ENCODE measurements at places on chromosomes 4 and X.

DNA sequence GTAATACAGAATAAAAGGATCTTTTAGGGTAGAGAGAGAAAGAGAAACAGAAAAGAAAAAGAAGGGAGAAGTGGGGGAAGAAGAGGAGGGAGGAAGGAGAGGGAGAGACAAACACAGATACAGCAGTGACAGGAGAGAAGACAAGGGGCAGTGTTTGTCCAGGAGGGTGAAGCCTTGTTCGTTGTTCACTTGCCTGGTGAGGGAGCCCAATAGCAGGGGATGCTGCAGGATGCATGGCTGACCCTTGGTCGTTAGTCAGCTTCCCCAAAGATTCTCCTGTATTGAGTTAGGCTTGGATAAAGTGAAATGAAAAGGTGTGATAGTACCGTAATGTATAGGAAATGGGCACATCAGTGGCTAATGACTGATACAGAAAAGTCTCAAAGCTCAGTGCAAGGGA lies 403.7 kb downstream of the IL15 start:
- no peak for DNase-seq

GRCh38 chr4:24244663-24245490 lies 339.5 kb downstream of the DHX15 start:
- DNase-seq = no peak

DNA sequence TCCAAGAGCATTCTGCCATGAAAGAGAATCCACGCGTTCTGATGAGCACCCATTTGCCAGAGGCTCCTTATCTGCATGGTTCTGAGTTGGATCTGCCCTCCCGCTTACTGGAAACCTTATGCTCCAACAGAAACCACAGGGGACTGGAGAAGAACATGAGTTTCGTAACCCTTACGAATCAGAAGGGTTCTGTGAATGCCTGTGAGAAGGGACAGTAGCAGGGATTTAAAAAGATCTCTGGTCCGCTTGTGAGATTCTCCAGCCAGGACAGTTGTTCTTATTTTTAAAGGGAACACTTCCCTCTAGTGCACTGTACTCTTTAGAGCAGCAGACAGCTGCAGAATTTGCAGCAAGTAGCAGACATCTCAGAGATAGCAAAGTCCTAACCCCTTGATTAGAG lies 22.5 kb upstream of the CENPU start:
- peak; percentile 26 for DNase-seq

DNA sequence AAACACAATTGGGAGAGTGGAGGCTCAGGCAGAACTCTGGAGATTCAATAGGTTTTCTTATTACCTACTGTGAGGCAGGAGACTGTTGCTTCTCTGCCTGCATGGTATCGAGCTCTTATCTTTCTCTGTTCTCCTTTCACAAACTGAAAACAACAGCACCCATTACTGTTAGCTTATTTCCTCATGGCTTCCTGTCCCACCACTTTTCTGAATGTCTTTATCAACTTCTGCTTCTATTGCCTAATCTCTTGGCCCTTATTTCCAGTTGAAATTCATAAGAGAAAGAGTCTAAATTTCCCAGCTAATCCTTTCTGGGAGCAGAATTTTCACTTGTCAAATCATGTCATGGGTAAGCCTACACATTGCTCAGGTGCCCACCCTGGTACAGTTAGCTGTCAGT lies 46.8 kb upstream of the NDST3 start:
- peak; percentile 45 for DNase-seq

GRCh38 chr4:54281054-54281766 lies 52.1 kb downstream of the PDGFRA start:
- DNase-seq = no peak

DNA sequence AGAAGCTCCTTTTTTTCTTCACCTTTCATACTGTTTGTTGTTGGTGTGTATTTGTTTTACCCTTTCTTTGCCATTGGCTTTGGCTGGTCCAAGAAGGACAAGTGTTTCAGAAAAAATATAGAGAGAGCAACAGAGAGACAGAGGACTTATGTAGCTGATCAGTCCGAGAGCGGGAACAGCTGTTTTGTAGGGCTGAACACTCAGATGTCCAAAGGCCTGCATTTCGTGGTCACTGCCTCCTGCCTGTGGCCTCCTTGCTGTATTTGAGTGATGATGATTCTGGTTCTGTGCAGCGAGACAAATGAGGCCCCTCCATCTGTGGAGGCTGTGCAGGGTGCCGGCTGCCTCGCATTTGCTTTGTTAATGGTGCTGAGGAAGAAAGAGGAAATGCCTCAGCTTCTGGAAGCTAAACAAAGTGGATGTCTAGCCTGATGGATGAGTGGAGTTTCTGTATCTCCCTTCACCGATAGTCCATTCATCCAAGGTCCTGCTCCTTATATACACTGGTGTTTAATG lies 19.8 kb upstream of the STOX2 start:
- no peak for DNase-seq

DNA sequence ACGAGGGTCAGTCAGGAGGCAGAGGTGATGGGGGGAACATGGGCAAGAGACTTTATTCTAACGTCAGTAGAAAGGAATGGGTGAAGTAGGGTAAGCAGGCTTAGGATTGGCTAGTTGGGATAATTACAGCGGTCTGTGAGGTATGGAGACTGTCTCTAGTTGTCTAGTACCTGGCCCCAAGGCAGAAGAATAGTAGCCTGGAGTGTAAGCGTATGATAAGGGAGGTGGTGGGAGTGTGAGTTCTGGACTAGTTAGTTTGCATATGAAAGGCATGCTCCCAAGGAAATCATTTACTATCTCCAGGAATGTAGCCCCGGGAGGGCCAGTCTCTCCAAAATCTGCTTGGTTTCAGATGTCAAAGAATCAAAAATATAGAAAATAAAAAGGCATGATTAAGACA lies 219.6 kb upstream of the ANXA3 start:
- DNase-seq = no peak

GRCh38 chrX:68492583-68492982 lies 6.3 kb upstream of the YIPF6 start:
- peak; percentile 1 for DNase-seq

DNA sequence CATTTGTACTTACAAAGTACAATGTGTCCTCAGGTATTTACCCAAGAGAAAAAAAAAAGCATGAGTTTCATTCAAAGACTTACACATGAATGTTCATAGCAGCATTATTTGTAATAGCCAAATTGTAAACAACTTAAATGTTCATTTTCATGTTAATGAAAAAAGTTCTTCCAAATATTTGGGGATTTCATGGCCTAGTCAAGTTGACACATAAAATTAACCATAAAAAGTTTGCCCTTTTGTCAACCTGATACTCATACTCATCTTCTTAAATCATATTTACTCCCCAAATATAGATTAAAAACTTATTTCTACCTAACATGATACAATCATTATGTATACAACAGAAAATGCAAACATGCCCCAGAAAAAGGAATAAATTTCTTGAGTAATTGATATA lies 112.5 kb upstream of the EMCN start:
- no peak for DNase-seq

GRCh38 chrX:18885328-18886004 lies 98.4 kb downstream of the PHKA2 start:
- DNase-seq = no peak

DNA sequence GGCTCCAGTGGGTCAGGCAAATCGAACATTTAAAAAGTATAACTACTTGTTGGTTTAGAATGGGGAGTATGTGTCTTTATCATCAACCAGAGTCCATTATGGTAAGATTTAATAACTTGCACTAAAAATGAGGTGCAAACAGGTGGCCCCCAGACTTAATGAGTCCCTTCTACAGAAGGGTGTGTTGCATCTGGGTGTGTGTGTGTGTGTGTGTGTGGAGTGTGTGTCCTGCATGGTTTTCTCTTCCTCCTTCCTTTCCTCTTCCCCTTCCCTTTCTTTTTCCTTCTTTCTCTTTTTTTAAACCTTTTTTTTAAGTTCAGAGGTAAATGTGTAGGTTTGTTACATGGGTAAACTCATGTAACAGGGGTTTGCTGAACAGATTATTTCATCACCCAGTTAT lies 53.7 kb downstream of the GPRIN3 start:
- no peak for DNase-seq

DNA sequence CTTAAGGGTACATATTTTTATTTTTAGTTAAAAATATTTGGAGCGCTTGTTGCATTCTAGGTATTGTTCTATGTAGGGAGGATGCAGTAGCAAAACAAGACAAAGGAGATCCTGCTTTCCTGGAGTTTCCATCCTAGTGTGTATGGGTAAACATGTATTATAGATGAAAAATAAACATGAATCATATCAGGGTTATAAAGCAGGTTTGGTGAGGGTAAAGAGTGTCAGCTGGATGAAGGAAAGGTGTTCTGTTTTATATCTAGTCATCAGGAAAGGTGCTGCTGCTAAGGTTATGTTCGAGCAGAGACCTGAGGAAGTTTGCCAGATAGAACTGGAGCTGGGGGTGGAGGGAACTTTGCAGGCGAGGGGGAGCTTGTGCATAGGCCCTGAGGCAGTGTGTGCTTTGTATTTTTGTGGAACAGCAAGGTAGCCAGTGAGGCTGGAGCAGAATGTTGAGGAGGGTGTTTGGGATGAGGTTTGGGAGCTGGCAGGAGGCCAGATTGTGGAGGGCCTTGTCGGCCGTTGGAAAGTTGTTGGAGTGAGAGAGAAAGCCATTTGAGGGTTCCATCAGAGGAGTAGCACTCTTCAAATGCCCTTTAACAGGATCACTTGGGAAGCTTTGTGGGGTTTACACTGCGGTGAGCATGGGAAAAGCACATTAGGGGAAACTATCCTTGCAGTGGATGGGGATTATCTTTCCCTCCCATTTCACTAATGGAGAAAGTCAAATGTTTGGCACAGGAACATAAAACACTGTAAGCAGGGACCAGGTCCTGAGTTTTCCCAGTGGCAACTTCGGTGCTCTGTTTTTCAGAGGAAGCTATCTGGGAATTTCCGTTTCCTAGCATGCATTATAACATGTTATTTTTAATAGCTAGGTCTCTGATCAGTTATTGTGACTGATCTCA lies 35.9 kb downstream of the AFF1 start:
- DNase-seq = no peak

DNA sequence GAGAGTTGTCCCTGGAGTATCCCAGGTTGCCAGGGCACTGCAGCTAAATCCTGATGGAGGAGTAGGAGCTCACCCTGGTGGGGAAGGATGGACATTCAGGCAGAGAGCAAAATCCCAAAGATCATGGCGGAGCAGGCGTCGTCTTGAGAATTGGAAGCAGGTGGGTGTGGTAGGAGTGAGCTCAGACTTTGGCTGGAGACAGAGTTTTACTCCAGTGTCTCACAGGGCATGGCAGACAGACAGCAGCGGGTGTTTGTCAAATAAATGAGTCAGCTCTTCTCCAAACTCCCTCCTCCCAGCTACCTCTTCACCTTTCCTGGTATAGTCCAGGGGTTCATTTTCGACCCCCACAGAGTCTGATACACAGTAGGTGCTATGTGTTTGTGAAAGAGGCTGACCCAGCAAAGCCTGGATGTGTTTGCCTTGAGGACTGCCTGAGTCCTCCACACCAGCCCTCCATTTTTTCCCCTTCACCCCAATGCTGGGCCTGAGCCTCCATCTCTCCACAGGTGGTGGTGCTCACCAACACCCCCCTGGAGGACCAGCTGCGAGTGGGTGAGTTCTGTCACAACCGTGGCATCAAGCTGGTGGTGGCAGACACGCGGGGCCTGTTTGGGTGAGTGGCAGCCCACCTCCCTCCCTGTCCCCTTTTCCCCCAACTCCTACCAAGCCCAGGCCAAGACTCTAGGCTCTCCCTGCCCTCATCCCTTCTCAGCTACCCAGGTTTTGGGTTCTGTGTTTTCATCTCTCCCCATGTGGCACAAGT lies 6.9 kb downstream of the UBA1 start:
- no peak for DNase-seq

GRCh38 chr4:152513078-152513477 lies 22.8 kb downstream of the FBXW7 start:
- DNase-seq = no peak

GRCh38 chrX:45806410-45807121 lies 605.9 kb upstream of the DIPK2B start:
- no peak for DNase-seq

- peak; percentile 34 for DNase-seq
Measured at GRCh38 chr4:89268679-89269078, 38.9 kb downstream of the GPRIN3 start.

GRCh38 chr4:124754681-124755080 lies 42.1 kb upstream of the ANKRD50 start:
- no peak for DNase-seq

DNA sequence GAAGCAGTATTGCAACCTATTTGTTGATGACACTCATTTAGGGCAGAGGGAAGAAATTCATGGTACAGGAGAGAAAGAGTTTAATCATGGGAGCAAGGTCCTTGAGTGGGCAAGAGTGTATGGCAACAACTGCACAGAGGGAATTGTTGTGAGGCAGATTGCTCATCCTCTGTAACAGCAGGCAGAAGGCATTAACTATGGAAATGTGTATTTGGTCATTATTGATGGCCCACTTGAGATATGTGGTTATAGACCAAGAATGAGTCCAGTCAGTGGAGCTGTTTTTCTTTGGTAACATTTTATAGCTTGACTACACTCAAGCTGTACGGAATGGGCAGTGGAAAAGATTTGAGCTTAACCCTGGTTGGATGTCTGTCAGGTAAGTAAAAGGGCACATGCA lies 15.9 kb downstream of the PLRG1 start:
- DNase-seq = no peak

GRCh38 chr4:118850488-118851173 lies 14.7 kb upstream of the SEC24D start:
- DNase-seq = no peak

- peak; percentile 83 for DNase-seq
Measured at GRCh38 chr4:64158648-64159326, 250.5 kb downstream of the TECRL start.

DNA sequence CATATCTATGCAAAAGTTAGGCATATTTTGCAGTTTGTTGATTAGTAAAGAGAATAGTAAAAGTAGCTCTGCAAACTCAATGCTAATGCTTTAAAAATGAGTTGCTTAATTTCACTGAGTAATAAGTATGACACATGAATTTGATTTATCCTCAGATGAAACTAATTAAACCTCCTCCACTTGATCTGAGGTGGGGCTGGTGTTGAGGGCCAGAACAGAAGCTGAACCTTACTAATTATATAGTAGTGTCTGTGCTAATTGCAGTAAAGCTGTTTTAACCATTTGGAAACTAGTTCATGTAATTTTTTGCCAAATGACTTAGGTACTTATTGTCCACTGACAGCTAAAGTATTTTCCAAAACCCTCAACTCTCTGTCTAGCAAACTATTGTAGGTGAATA lies 7.7 kb upstream of the PGAM4 start:
- no peak for DNase-seq

DNA sequence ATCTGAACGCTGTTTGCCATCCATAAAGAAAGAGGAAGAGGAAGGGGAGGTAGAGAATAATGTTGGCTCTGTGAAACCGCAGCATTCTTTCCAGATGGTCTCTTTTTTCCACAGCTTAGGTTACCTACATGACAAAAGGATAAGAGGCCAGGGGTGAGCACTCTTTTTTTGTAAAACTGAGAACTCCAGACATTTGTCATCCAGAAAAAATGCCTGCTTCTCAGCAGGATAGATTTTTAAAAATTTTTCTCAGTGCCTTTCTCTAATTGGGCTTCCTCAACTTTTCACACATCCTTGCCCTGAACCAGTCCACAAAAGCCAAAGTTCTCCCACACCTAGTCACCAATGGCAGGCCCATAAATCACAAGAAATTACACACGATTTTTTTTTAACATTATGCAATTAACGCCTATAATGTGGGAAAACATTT lies 158.1 kb upstream of the TENM3 start:
- no peak for DNase-seq
